Left lung (tissue), 14 donors: ENCODE measurements at places on chromosomes 7 and 10.

GRCh38 chr7:132677918-132678317 is 101.6 kb upstream of the PLXNA4 start:
- no peak for DNase-seq

DNA sequence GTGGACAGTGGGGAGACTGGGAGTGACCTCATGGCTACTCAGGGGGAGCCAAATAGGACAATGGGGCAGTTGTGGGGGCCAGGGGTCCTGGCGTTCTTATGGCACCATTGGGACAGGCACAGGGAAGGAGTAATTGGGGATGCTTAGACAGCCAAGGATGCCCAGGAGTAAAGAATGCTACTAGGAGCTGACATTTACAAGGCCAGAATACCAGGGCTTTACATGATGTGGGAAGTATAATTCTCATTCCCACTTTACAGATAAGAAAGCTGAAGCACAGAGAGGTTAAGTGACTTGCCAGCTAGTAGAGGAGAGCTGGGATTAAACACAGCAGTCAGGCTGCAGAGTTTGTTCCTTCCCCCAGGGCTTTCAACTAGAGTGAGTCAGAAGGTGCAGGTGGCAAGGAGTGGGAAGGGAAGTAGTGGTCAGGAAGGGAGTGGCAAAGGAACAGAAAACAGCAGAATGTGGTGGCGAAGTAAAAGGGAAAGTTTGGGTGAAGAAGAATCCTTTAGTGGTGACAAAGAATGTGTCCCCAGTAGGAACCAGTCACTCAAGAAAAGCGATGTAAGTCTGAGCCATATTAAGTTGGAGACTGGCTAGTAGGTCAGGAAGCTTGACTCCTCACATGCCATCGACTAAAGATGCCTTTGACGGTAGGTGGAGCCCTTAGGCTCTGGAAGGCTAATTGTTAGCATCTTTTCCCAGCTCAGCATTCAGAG is 32.8 kb downstream of the CPVL start:
- no peak for DNase-seq

DNA sequence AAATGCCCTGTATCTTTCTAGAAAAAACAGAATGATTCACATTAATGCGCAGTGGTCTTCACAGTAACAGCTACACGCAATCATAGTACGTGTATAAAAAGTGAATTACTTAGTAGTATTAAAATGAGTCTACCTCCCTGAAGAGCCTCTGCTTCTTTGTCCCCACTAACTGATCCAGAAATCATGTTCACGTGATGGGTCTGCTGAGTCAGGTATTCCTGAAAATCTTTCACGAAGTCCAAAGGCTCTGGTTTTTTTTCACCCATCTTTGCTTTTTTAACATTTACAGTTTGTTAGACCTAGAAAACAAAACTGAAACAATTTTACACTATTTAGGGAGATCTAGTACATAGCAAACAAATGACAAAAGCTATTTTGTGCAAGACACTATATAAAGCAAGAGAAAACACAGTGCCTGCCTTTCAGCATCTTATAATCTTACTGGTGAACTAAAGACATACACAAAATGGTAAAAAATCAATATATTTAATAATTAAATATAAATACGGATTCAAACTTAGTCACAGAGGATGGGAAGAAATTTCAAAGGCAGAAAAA is 10.2 kb downstream of the IKZF5 start:
- DNase-seq, result no peak

DNA sequence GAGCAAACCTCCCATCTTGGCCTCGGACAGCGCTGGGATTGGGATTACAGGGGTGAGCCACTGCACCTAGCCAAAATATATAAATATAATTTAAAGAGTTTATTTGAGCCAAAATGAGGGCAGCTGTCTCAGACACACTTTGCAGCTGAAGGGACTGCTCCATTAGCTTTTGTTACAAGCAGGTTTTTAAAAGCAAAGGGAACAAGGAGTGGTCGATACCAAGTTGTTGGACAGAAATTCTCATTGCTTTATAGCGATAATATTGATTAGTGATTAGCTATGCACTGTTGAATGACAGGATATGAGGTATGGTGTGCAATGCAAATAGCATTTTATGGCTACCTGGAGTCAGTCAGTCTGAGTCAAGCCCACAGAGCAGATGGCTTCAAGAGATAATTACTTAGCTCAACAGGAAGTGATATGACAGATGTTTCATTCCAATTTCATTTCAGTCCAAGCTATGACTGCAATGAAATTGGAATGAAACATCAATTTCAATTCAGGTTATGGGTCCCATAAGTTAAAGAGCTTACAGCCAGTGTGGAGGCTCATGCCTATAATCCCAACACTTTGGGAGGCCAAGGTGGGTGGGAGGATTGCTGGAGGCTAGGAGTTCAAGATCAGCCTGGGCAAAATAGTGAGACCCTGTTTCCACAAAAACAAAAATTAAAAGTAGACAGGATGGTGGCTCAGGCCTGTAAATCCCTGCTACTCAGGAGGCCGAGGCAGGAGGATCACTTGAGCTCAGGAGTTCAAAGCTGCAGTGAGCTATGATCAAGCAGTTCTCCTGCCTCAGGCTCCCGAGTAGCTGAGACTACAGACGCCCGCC is 23.1 kb downstream of the TYW1 start:
- no peak for DNase-seq

GRCh38 chr7:69651101-69651590 is 52.9 kb downstream of the AUTS2 start:
- no peak for DNase-seq

- no peak for DNase-seq
Measured at GRCh38 chr10:28938745-28939144, 261.4 kb downstream of the BAMBI start.
